ENCODE measurements at places on chromosomes 7 and 10. TPM values are rescaled to one million over a fixed set of nuclear protein-coding genes. Genes with fewer than 3 reads are reported as not detected.

- no peaks in the 10 kb centered on the region for H3K4me1 ChIP-seq
- no peak overlapping the region for H3K27ac ChIP-seq
- H3K4me3 ChIP-seq: no peak overlapping the region
- H3K27me3 ChIP-seq: no peaks in the 10 kb centered on the region
Measured at GRCh38 chr7:152858761-152859160, 99.2 kb downstream of the ACTR3B start.

- H3K27me3 ChIP-seq: no peaks in the 10 kb centered on the region
- no peaks in the 10 kb centered on the region for H3K4me1 ChIP-seq
- H3K27ac ChIP-seq: no peak overlapping the region
- no peaks in the 10 kb centered on the region for H3K36me3 ChIP-seq
Measured at GRCh38 chr7:51255036-51255435, 61.6 kb downstream of the COBL start.

CRYGN gene
- 2.4 TPM for total RNA-seq

- H3K4me3 ChIP-seq: no peak overlapping the region
- no peaks in the 10 kb centered on the region for H3K27me3 ChIP-seq
- no peak for DNase-seq
- H3K36me3 ChIP-seq: no peaks in the 10 kb centered on the region
- no peak overlapping the region for H3K27ac ChIP-seq
Measured at GRCh38 chr10:63094405-63094804, 38.7 kb upstream of the NRBF2 start.

DNA sequence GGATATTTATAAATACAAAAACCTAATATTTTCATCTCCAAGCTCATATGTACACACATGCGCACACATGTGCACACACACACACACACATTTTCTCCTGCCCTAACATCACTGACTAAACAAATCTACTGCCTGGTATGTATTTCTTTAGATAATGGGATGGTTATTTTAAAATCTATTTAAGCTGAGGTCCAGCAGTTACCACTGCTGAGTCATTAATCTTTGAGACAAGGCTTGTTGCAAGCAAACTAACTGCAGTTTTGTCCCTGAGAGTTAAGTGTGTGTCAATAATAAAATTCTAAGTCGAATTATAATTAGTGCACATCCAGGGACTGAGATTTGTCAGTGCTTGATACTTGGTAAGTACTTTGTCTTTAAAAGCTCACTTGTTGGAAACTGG, 135.1 kb downstream of the VPS50 start:
- no peaks in the 10 kb centered on the region for H3K4me1 ChIP-seq
- no peak for DNase-seq
- no peaks in the 10 kb centered on the region for H3K36me3 ChIP-seq
- H3K27ac ChIP-seq: no peak overlapping the region
- H3K4me3 ChIP-seq: no peak overlapping the region

IGFBP3 gene
- total RNA-seq: 342 TPM

SUGCT gene
- total RNA-seq: 6.3 TPM

DNA sequence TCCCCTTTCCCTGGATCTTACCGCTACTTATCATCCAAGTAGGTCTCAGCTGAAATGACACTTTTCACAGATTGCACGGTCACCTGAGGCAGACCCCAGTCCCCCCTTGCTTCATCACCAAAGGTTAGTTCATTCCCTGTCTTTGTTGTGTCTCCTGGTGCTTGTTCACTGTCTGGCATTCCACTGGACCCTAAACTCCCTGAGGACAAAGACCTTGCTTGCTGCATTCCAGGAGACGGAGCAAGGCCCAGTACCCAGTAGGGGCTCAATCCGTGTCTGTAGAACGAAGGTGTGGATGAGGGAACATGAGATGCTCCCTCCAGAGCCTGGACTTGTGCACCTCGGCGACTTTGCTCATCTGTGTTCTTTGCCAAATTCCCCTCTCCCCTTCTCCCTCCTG, 160.0 kb downstream of the RAB11FIP2 start:
- H3K36me3 ChIP-seq: no peaks in the 10 kb centered on the region
- H3K4me1 ChIP-seq: no peaks in the 10 kb centered on the region
- H3K27me3 ChIP-seq: no peaks in the 10 kb centered on the region
- no peak for DNase-seq

IFIT2 gene
- total RNA-seq: 8.4 TPM

- H3K36me3 ChIP-seq: no peaks in the 10 kb centered on the region
- no peak for DNase-seq
- no peaks in the 10 kb centered on the region for H3K4me1 ChIP-seq
- H3K27ac ChIP-seq: no peak overlapping the region
- H3K4me3 ChIP-seq: no peak overlapping the region
- H3K27me3 ChIP-seq: no peaks in the 10 kb centered on the region
Measured at GRCh38 chr7:18873734-18874336, 243.6 kb downstream of the TWIST1 start.

DNA sequence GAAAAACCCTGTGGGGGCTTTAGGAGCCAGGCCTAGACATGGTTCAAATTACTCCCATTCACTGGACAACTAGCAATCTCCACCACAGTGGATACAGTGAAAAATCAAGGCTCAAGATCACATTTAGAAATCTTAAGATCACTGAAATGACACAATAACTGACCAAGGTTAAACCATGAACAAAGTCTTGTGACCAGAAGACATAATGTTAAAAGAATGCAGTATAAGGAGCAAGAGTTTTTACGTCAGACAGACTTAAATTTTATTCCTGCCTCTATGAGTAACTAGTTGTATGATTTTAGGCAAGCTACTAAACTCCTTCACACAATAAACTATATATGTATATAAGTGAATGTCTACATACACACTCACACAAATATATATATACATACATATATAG, 68.5 kb downstream of the MICU1 start:
- H3K4me3 ChIP-seq: no peak overlapping the region
- H3K4me1 ChIP-seq: no peaks in the 10 kb centered on the region

DNA sequence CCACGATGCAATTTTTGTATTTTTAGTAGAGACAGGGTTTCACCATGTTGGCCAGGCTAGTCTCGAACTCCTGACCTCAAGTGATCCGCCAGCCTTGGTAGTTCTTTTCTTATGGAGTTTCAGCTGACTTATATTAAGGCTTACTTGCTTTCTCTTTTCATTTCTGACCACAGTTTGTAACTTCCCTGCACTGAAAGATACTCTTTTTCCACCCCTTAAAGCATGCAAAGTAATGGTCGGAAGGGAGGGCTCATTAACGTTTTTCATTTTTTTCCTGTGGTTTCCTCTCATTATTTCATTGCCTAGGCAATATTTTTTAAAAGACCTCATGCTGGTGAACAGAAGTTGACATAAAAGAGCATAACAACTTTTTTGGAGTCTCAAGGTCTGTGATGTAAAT, 27.0 kb downstream of the ADRB1 start:
- no peak overlapping the region for H3K27ac ChIP-seq
- H3K27me3 ChIP-seq: no peaks in the 10 kb centered on the region
- H3K36me3 ChIP-seq: no peaks in the 10 kb centered on the region
- H3K4me1 ChIP-seq: no peaks in the 10 kb centered on the region

GPRIN2 gene
- not detected for total RNA-seq

HABP2 gene
- 0.41 TPM for total RNA-seq

- no peaks in the 10 kb centered on the region for H3K36me3 ChIP-seq
- no peak overlapping the region for H3K27ac ChIP-seq
- no peak for DNase-seq
- H3K4me1 ChIP-seq: no peaks in the 10 kb centered on the region
Measured at GRCh38 chr7:47373871-47374451, 207.9 kb downstream of the TNS3 start.

DNA sequence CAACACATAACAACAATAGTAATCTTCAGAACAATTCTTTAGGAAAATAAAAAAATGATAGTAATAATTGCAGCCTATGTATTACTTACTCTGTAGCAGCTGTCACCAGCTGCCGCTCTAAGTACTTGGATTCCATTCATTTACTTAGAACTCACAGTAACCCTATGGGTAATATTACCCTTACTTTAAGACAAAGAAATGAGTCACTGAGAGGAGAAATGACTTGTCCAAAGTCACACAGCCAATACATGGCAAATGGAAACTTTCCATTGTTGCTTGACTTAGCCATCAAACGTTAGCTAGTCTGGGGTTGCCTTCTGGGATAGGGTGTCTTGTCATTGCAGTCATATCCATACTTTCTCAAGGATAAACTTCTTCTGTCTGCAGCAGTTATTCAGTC, 3.6 kb downstream of the CCNY start:
- no peaks in the 10 kb centered on the region for H3K4me1 ChIP-seq
- DNase-seq: no peak
- H3K4me3 ChIP-seq: no peak overlapping the region
- H3K36me3 ChIP-seq: no peaks in the 10 kb centered on the region
- no peaks in the 10 kb centered on the region for H3K27me3 ChIP-seq
- no peak overlapping the region for H3K27ac ChIP-seq

OR2A7 gene
- total RNA-seq: 2.8 TPM

TAS2R3 gene
- total RNA-seq: 10.0 TPM

- peak overlapping the region; percentile 29 for H3K27ac ChIP-seq
- H3K36me3 ChIP-seq: no peaks in the 10 kb centered on the region
- H3K4me1 ChIP-seq: no peaks in the 10 kb centered on the region
Measured at GRCh38 chr10:11035301-11035991, 17.8 kb downstream of the CELF2 start.

FGFBP3 gene
- total RNA-seq: not detected

RALA gene
- 22.3 TPM for total RNA-seq

GIMAP1 gene
- total RNA-seq: 4.0 TPM

ERLIN1 gene
- 44.8 TPM for total RNA-seq
